ENCODE measurements at places on chromosomes 6 and 20.
A peak's percentile ranks its signal among the peaks of the same experiment; 100 is the strongest.

- DNase-seq: no peak
Observed at GRCh38 chr20:48066246-48066645, 281.0 kb upstream of the SULF2 start.

GRCh38 chr6:47743744-47744143, 38.1 kb upstream of the OPN5 start:
- no peak for DNase-seq

- DNase-seq: no peak
Observed at GRCh38 chr6:12679341-12679740, 37.2 kb upstream of the PHACTR1 start.

DNA sequence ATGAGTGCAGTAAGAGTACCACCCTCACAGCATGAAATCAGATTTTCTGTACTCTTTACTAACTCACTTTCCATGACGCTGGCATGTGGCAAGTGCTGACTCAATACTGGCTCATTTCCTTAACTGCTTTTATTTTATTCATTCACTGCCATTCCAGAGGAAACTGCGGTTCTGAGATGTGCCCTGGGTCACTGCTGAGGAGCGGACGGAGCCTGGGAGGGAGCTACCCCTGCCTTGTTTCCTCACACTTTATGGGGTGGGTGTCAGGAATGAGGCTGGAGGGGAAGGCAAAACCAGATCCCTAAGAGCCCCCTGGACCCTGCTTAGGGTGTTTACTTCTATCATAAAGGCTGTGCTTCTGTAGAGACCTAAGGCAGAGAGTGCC, 14.4 kb downstream of the NT5E start:
- DNase-seq: no peak

- DNase-seq: peak; percentile 9
Observed at GRCh38 chr6:105753207-105753606, 332.9 kb upstream of the PRDM1 start.

GRCh38 chr20:5474646-5475550, 158.1 kb upstream of the PROKR2 start:
- peak; percentile 38 for DNase-seq

GRCh38 chr6:44332585-44332984, 9.9 kb upstream of the SPATS1 start:
- DNase-seq: no peak

DNA sequence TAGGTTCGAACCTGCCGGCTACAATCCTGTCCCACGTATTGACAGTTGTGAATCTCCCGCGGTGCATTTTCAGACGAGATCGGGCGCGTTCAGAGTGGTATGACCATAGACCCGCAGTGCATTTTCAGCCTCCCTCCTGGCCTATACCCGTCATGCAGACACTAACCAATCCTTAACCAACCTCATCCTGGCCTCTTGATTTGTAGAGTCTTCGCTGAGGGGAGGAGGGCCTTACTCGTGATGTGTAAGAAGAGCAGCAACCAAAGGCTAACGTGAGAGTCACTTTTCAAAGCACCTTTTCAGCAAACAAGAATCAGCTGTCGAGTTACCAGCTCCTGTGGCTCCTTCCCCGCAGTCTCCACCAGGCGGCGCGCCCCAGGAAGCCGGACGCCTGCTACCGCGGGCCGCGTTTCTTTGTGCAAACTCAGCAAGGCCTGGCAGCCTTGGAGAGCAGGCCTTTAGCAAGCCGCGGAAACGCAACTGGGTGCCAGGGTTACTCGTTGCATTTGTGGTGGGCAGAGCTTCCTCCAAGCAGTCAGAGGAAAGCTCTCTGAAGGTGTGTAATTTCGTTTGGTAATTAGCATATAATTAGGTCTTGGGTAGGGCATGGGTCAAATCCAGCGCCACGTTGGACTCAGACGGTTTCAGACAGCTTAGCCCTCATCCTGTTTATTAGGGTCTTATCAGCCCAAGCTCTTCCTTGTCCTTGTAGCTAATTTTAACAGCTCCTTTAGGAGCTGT, 139.8 kb downstream of the OR2B2 start:
- peak; percentile 89 for DNase-seq

DNA sequence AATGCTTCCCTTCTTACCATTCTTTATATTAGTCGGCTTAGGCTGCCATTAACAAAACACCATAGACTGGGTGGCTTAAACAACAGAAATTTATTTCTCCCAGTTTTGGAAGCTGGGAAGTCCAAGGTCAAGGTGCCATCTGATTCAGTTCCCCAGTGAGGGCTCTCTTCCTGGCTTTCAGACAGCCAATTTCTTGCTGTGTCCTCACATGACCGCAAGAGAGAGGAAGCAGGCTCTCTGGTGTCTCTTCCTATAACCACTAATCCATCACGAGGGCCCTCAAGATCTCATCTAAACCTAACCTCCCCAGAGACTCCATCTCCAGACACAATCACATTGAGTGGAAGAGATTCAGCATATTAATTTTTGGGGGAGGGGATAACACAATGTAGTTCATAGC, 193.0 kb upstream of the SGK1 start:
- DNase-seq: no peak
